ENCODE measurements at places on chromosomes 12 and 14.

- no peak for DNase-seq
These were observed 521.2 kb downstream of the AACS start for GRCh38 chr12:125586441-125586840.

GRCh38 chr12:30395190-30395589, 300.5 kb downstream of the IPO8 start:
- DNase-seq = no peak

- DNase-seq = no peak
These were observed 91.2 kb upstream of the ANO4 start for GRCh38 chr12:100703337-100703736.

DNA sequence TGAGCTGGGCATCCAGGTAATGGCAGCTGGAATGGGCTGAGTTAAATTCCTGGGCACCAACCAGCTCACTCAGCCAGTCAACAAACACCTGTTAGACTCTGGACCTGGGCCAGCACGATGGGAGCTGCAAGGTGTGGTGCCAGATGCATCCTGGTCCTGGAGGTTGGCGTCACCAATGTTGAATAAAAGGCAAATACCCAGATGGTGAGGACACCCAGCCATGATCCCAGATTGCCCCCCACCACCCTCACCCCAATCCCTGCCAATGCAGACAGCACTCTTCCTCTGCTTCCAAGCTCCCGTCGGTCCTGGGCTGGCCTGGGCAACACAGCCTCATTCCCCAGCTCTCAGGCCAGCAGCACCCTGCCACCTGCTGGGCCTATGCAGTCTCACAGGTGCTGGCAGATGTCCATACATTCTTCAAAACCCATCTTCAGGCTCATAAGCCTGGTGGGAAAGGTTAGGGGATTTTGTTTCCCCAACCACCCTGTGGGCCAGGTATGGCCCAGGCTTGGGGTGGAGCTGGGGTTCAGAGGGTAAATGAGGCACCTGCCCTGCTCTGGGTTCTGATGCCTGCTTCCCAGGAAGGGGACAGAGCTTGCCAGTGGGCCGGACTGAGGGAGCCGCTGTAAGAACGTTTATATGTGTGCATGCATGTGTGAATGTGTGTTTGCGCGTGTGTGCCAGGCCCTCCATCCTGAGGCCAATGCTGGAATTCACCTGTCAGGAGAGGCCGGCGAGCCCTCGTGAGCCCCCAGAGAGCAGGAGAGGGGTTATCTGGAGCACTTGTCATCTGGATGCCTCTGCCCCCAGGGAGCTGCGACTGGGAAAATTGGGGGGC, 58.0 kb downstream of the LGMN start:
- DNase-seq = no peak

- no peak for DNase-seq
These were observed 27.0 kb upstream of the HIF1A start for GRCh38 chr14:61668282-61668681.

DNA sequence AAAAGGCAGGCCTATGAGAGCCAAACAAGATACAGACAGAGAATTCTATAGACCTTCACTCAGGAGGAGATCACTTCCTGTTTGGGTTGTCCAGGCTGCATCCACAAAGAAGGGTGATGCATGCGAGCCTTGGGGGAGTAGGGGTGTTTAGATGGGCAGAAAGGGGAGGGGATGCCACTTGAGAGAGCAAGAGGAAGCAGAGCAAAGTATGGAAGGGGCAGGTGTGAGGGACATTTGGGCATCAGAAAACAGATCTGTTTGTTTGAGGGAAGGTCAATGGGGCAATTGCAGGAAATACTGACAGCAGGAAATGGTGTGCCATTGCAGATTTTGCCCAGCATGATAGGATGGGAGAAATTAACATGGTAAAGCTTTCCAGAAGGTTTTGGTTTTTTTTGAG, 146.4 kb upstream of the FOXN3 start:
- DNase-seq = no peak

DNA sequence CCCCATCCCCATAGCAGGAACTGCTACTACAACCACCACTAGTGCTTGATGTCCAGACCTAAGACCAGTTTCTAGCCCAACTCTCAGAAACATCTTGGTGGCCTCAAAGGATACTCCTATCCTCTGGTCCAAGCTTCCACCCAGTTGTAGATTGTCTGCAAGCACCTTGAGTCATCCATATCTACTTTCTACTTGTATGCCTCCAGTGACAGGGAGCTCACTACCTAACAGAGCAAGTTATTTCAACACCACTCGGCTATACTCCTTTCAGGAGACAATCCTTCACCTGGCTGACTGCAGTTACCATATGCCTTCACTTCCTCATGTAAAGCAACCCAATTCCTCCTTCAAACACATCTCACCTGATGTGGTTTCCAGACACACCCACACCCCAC, 49.5 kb downstream of the KDM2B start:
- DNase-seq = no peak

- no peak for DNase-seq
These were observed 69.2 kb upstream of the PSMA6 start for GRCh38 chr14:35222872-35223466.

- no peak for DNase-seq
These were observed 193.6 kb upstream of the GARIN6 start for GRCh38 chr12:99453836-99454538.

Measured in HS-5 (cell line).